ENCODE measurements at places on chromosomes 5 and 9.

DNA sequence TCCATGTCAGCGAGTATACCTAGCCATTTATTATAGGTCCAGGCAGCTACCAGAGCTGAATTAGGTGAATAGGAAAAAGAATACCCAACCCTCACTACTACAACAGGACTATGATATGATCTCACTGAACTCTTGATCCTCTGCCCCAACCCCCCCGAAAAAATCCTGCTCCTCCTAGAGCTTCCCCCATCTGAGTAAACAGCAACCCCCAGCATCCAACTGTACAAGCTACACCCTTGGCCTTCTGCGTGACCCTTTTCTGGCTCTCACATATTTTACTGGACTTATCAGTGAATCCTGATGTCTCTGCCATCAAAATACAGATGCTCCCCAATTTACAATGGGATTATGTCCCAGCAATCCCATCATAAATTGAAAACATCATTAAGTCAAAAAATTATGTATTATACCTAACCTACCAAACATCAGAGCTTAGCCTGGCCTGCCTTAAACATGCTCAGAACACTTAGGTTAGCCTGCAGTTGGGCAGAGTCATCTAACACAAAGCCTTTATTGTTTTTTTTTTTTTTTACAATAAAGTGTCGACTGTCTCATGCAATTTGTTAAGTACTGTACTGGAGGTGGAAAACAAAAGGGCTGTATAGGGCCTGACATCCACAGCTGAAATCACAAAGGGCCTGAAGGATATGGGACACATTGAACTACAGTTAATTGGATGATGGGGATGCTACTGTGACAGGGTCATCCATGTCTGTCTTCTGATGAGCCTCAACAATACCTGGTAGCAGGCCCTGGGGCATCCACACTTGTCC, 128.9 kb upstream of the ERCC6L2 start:
- DNase-seq, result no peak

- no peak for DNase-seq
Measured at GRCh38 chr9:113708821-113709713, 167.0 kb upstream of the ZNF618 start.

DNA sequence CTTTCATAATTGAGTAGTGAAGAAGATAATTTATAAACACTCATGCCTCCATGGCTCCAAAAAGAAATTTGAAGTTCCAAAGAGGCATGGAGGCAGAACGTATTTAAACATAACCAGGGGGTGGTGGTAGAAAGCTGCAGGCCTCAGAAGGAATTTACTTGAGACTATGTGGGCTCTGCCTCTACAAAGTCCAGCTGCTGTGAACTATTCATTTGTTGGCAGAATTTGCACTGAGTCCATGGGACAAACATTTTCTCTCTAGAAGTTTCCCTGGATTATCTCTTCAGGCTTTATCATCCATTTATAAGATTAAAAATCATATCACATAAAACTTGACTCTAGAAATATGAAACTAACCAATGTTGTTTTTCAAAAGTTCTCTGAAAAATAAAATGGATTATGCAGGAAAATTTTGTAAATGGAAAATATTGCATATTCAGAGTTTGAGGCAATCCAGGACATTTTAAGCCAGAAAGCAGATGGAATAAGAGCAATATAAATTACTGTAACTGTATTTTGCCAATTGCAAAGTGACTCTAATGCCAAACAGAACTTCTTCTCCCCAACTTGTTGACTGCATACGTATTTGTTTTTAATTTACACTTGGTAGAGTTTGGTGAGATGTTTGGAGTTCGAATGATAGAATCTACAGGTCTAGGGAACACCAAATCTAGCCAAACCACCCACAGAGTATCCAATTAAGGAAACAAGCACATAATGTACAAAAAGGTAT, 258.2 kb downstream of the ENC1 start:
- no peak for DNase-seq

DNA sequence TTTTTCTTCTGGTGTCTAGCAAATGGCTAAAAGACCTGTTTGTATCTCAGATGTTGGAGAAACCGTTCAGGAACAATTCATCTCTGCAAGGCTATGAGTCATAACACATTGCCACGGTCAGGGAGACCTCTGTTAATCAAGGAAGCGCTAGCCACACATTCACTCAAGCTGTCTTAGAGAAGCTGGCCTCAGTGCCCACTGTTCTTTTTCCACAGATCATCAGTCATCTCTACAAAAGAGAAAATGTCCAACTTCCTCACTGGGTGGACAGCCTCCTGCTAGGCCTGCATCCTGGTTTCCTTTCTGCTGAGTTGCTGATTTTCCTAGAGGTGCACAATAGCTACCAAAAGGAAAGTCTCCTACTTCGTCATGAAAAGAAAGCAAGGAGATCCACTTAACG, 360.5 kb downstream of the BNC2 start:
- DNase-seq, result no peak

DNA sequence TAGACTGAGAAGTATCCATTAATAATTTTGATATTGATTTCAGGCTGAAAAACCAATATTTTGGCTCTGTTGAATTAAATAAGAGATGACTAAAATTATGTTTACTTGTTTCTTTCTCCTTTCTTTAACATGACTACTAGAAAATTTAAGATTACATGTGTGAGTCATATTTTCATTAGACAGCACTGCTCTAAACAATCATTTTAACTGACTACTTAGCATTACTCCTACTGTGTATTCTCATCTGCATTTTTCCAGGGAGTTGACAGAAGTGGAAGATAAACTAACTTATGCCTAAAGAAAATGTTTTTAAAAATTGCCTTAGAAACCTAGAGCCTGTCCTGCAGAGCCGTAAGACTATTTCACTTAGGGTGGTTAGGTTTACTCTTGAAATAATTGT, 29.1 kb downstream of the TNC start:
- no peak for DNase-seq

DNA sequence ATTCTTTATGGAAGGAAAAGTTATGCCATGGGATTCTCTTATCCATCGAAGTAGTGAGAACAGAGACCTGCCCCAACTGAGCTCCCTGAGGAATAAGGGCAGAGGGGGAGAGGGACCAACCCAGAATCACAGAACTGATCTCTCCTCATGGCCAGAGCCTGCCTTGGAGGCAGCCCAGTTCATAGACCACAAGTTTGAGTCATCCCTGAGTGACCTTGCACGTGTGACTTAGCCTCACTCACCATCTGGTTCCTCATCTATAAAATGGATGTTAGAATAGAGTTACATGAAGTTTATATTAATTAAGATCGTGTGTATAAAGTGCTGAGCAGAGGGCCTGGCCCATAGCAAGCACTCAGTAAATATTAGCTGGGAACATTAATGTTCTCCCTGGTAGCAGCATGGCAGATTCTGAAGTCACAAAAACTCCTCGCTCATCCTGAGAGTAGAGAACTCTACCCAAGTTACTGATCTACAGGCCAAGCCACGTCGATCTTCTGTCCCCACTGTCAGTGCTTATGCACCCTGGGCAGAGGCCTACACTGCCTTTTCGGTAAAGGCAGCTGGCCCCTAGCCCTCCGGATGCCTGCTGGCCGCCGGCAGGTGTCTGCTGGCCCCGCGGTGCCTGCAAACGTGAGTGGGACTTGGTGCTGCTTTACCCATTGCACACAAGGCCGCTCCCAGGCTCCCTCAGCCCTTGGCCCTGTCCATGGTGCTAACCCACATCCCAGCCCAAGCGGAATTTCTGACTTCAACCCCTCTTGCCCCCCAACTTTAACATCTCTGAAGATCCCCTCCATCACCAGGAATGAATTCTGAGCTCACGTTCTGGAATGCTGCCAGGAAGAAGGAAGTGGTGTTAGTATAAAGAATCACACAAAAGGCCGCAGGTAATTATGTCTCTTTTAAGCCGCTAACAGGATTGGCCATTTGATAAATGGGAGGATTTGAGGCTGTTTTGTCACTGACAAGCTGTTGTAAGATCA, 61.1 kb upstream of the ARAP3 start:
- DNase-seq, result no peak

DNA sequence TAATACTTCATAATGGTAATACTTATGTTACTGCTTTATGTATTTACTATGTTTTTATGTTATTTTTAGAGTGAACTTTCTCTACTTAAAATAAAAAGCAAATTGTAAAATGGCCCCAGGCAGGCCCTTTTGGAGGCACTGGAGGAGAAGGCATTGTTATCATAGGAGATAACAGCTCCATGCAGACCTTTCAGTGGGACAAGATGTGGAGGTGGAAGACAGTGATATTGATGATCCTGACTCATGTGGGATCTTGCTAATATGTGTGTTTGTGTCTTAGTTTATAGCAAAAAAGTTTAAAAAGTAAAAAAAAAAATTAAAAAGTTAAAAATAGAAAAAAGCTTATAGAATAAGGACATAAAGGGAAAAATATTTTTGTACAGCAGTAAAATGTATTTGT, 74.5 kb downstream of the IQGAP2 start:
- DNase-seq, result no peak

- DNase-seq, result peak; percentile 56
Measured at GRCh38 chr5:180494510-180495181, 467 bp downstream of the CNOT6 start.

DNA sequence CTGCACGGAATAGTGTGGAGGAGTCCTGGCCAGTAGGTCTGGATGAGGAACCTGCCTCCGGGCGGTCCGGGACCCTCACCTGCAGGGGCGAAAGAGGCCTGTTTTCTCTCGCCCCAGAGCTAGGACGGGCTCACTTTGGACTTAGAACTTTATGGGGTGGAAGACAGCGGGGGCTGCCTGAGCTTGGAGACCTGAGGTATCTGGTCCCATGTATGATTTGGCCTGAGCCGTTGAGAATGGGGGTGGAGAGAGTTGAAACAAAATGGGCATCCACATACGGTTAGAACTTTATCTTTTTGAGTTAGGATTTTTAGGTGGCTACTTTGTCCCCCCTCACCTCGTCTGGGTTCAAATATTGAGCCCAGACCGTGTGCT, 681 bp upstream of the ETF1 start:
- DNase-seq, result no peak

- DNase-seq, result no peak
Measured at GRCh38 chr5:123421773-123422172, 1.4 kb downstream of the CEP120 start.

DNA sequence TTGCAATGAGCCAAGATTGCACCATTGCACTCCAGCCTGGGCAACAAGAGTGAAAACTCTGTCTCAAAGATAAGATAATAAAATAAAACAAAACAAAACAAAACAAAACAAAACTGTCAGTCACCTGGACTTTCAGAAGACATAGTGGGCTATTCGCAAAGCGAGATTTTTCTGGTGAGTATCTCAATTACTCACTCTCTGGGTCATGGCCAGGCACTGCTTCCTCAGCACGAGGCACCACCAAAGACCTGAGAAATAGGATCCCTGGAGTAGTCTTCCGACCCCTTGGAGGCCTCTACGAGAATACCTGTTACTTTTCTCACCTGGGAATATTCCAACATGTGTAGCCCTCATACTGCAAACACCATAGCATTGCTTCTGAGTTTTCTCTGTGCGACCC, 201.7 kb upstream of the ZNF618 start:
- DNase-seq, result no peak

GRCh38 chr5:75167345-75167744, 69.3 kb downstream of the ANKRD31 start:
- no peak for DNase-seq

DNA sequence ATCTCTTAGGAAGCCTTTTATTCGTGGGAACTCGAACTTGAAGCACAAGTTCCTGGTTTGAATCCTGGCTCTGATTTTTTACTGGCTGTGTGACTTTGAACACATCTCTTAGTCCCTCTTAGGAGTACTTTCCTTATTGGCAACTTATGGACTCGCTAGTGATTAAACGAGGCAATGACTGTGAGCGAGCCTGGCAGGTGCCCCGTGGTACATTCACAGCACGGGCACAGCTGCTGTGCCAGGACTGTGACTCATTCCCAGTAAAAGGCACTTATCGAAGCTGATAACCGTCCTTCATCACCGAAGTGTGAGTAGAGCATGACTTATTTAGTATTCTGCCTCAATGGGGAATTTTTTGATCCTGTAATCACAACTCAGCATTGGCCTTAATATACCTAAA, 22.7 kb downstream of the CFAP90 start:
- DNase-seq, result no peak

DNA sequence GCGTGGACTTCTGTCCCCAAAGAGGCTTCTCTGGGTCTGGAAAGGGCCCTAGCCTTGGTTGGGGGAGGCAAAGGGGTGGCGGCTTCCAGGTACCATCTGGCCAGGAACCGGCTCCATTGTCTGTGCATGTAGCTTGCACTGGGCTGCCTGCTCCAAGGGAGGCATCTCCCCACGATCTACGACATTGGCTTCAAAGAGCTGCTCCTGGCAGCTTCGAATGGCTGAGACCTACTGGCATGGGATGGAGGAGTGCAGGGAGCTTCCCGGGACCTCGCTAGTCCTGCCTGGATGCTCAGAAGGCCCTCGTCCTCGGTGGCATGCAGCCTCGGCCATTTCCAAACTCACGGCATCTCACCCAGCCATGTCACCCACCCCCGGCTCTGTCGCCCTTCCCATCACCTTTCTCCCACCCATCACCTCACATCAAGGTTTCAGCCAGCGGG, 137.8 kb downstream of the KCNIP1 start:
- DNase-seq, result no peak

GRCh38 chr9:127122176-127123063, at the start of gene ANGPTL2:
ANGPTL2 (minus strand) TSS chr9:127122635; CDS start chr9:127108731, 13,904 bp downstream.
- no peak for DNase-seq

GRCh38 chr5:69129413-69129812, 35.6 kb downstream of the SLC30A5 start:
- no peak for DNase-seq

GRCh38 chr9:35272989-35273388, 111.2 kb downstream of the UNC13B start:
- no peak for DNase-seq

DNA sequence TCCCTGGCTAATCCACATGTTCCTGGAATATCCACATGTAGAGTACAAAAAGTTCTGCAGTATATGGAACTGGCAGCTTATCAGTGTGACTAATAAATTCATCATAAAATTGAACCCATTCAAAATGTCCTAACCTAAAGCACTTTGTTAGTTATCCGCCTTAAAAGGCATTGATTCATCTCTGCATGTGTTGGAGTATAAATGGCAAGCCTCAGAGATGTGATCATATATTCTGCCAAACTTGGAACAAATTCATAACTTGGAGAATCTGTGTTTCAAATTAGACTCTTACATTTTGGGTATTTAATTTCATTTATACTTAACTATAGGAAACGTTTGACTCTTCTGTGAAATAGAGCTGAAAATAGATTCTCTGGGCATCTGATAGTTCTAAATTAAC, 25.2 kb upstream of the NREP start:
- no peak for DNase-seq

DNA sequence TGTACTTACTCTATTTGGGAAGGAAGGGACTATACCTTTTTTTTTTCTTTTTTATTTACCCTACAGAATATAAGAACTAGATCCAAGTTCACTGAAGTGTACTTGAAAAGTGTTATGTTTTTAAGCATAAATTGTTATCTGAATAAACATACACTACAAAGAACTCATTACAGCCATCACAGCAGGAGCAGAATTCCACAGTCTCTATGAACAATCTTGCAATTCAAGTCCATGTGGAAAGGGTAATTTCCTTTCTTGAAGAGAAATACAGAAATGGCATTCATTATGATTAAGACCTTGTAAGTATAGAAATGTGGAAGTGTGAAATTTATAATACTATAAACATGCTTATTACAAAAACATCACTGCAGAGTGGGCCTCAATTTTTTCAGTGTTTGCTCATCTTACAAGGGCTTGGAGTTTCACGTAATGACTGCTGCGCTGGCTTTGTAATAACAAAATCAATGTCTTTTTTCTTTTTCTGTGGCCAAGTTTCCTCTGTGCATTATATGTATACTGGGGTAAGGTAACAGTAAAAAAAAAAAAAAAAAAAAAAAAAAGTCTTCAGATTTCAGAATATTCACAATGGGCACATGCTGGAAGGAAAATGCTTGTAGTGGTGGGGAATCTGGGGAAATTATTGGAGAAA, 77.0 kb upstream of the GNA14 start:
- DNase-seq, result no peak

- DNase-seq, result no peak
Measured at GRCh38 chr5:23742701-23743100, 235.3 kb downstream of the PRDM9 start.

All from hematopoietic multipotent progenitor cell treated with erythropoietin and hydrocortisone succinate and interleukin-3 and kit ligand, for 17 days (in vitro differentiated cells).